ENCODE measurements at places on chromosomes 7 and 10. TPM values are rescaled to one million over a fixed set of nuclear protein-coding genes. Genes with fewer than 3 reads are reported as not detected.

The CABCOCO1 gene
- total RNA-seq, result not detected

DNA sequence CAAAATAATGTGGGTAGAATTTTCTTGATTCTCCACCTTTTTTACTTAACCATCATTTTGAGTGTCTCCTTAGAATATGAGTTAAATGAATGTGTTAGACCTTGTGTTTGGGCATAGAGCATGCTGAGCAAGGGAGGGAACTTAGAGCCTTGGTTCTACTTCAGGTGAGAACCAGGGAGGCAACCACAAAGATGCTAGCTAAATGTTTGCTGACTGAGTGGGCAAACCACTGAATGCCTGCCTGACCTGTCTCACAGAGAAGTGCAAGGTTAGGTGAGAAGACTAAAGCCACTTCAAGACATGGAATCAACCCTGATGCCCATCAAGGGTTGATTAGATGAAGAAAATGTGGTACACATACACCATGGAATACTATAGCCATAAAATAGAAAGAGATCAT, 242.6 kb upstream of the ZNF32 start:
- DNase-seq, result no peak

GRCh38 chr7:2072042-2072441, 160.7 kb downstream of the MAD1L1 start:
- DNase-seq, result no peak

The NHLRC2 gene
- 60.6 TPM for total RNA-seq

DNA sequence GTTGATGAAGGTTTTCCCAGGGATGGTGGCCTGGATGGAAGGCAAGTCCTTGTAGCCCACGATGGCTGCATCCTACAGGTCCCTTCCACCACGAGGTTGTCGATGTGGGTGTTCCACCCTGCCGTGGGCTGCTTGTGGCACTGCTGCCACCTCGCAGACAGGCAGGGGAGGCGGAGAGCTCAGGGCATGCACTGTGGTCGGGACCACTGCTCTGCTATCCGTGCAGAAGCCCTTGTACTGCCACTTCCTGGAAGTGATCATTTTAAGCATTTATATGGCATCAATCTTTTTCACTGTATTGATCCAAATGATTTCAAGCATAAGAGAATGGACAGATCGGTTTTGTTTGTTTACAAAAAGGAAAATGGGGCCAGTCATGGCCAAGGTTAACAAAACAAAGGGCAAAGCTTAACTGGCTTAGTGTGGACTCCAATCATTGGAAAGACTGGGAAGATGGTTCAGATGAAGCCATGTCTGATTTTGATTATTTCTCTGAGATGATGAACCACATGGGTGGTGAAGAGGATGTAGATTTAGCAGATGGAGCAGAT, 8.2 kb upstream of the CYP17A1 start:
- DNase-seq, result no peak

All from Right ventricle myocardium inferior (tissue), 1 donor.